ENCODE measurements at places on chromosomes 13 and 19.

- peak; percentile 66 for DNase-seq
Measured at GRCh38 chr19:40740747-40741146, 9.5 kb downstream of the ACTMAP start.

GRCh38 chr19:18230941-18231734, 4.9 kb upstream of the PDE4C start:
- DNase-seq, result no peak

GRCh38 chr19:55802281-55802680, 29.5 kb downstream of the NLRP11 start:
- DNase-seq, result no peak

DNA sequence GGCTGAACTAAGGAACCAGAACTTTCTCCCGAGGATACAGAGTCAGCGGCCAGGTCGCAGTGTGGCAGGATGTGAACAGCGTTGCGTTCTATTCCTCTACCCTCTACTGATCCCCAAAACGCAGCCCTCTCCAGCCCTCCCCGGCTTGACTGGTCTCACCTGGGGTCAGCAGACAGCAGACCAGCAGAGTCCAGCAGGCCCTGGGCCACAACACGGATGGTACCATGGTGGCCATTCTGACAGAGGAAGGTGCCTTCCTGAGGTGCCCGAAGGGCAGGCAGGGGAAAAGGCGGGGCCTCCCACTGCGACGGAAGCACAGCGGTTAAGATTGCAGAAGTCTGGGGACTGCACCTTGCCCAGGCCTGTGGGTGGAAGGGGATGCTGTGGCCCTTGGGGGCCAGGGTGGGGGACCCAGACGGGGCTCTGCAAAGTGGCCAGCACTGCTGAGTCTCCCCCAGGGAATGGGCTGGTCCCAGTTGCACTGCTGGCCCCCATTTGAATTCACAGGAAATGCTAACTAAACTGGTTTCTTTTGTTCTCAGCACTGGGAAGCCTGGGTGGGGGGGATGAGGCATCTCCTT, at the start of gene ICAM3:
Gene ICAM3, minus strand, starts transcription at position 245 of the 581 bp plus-strand sequence. Its CDS starts 10 bp downstream, at position 235.
- DNase-seq, result peak; percentile 83

- DNase-seq, result no peak
Measured at GRCh38 chr13:49664606-49665005, 26.7 kb downstream of the EBPL start.

DNA sequence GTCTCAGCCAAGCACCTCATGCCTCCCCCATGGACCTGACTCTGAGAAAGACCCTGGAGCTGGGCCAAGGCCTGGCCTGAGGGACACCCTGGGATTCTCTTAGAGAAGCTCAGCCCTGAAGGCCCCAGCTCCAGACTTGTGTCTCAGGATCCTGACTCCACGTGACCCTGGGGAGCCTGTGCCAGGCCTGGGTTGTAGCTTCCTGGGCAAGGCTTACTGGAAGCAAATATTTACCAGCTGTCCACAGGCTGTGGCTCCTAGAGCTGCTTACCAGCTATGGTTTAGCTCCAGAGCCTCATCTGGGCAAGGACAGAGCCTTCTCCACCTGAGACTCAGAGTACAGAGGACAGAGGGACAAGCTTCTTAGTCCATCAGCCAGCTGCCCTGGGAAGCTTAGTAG, 61.0 kb upstream of the CEACAM8 start:
- DNase-seq, result no peak

DNA sequence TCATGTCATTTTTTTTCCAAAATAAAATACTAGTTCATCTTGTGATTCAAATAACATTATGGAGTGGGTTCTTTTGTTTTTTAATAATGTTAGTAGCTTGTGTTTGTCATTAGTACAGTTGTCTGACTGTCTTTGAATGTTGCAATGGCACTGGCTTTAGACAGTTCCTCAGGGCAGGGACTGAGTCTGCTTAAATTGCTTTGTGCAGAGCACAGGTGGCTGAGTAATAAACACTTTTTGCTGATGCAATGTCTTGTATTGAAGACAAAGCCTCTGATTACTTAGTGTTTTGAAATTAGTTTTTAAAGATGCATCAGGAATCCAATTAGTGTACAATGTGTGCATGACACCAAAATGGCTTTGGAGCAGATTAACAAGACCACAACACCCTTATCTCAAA, 88.7 kb upstream of the PCDH9 start:
- DNase-seq, result no peak
